Suppressor macrophage (primary cell): ENCODE measurements at places on chromosomes 2 and 18.

GRCh38 chr2:227482638-227483340, 10.8 kb downstream of the AGFG1 start:
- DNase-seq: peak; percentile 64

DNA sequence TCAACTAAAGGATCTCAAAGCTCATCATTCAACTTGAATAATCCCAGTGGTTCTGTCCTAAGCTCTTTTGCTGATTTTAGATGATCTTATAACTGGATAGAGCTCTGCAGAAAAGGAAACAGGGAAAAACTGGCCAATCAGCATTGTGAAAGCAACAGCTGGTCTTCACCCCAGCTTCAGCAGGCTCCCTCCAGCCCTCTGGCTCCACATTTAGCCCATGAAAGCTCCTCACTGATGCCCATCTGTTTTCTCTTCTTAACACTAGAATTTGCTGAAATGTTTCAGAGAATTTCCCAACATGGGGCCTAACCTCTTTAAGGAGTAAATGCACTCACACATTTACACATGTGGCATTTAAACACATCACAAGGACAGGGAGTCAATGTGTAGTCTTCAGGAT, 223.3 kb downstream of the CNTNAP5 start:
- no peak for DNase-seq

- DNase-seq: no peak
Observed at GRCh38 chr18:51921862-51922261, 418.1 kb upstream of the DCC start.

GRCh38 chr18:52694804-52695203, 354.8 kb downstream of the DCC start:
- DNase-seq: peak; percentile 1

DNA sequence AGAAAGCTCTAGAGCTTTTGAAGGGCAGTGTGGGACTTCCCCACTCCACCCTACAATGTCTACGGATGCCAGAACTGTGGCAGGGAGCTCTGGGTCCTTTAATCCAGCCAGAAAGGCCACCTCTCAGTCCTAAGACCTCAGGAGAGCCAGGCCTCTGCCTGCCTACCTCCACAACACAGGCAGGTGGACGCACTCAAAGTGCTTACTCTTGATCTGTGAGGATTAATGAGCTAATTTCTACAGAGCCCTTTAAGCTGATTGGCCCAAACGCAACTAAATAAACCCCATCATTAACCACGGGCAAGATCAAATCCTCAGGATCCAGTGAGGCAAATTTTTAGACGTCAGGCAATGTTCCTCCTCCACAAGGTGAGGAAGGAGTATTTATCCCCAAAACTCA, 8.1 kb downstream of the STK39 start:
- no peak for DNase-seq

DNA sequence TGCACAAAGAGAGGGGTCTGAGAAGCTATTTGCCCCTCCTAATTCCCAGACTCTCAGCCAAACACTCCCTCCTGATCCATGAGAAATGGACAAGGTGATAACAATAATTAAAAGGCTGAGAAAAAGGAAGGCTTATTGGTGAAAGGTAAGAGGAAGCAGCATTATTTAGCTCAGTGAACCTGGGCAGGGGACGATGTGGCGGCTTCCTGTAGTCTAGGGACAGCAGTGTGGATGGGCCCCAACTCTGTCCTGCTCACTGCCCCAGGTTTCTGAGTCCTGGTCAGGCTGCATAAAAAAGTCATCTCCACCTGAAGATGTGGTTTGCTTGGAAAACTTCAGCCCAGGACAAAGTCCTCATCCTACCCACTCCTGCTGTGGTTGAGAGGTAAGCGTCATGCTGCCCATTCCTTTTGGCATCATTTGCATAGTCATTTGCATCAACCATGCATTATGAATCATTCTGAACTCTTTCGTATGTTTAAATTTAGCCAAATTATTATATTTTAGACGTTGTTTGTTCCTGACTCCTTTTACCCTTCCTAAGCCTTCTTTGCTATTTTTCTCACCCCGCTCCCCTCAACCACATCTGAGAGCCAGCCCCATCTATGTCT, 126.8 kb downstream of the CLIP4 start:
- DNase-seq: no peak

GRCh38 chr2:6877402-6878304, at the start of gene RSAD2:
TSS of gene RSAD2 (plus strand) at chr2:6877777. CDS start at chr2:6877801, 24 bp downstream.
- DNase-seq: peak; percentile 44

GRCh38 chr2:111244864-111245263, 124.2 kb downstream of the BCL2L11 start:
- DNase-seq: no peak

DNA sequence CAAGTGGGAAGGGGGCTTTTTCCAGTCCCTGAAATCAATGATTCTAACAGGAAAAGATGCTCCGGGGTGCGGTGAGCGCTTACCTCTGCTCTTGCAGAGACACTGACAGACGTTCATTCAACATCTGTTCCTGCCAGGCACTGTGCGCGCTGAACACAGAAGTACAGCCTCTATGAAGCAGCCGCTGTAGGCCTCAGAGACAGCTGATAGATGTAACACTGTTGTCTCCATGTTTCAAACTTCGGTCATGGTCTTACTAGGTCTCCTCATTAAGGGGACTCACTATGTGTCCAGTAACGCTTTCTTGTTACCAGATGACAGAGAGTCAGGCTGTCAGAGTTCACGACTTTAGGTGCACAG, 649 bp upstream of the CLIP4 start:
- DNase-seq: no peak

GRCh38 chr2:20433249-20433648, 13.6 kb upstream of the RHOB start:
- DNase-seq: no peak

DNA sequence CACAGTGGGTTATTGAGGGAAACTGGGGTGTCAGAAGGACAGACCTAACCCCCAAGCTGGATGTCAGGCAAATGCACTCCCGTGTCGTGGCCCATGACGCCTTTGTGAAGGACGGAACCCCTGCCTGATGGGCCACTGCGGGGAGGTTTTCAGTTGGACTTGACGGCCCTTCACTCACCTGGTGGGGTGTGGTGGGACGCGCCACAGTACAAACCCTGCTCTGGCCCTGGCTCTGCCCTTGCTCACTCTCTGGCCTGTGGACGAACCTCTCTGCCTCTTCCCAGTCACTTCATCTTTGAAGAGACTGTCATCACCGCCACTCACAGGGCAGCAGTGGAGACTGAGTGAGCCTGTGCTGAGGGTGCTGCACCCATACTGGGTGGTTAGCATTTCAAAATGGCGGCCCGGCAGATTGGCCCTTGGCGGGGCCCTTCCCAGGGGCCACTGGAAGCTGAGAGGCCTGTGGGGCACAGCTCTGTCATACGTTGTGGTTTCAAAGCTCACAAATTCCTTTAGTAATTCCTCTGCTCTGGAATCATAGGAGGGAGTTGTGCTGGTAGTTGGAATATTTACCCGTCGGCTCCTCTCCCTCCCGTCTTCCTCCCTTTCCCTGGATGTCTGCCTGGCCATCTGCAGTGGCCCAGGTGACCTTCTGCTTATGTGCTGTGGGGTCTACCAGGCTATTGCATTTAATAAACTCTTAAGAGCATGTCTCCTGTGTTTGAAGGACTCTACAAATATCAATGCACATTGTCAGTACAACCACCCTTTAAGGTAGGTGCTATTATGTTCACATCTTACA, 200.6 kb downstream of the CTIF start:
- no peak for DNase-seq
